ENCODE measurements at places on chromosomes 5 and 9.

- DNase-seq, result no peak
These were observed 4.1 kb downstream of the KIF4B start for GRCh38 chr5:155017610-155018009.

GRCh38 chr5:35158622-35159369 is 71.5 kb downstream of the PRLR start:
- DNase-seq, result no peak

- DNase-seq, result no peak
These were observed 152.6 kb downstream of the CDH18 start for GRCh38 chr5:19835442-19835841.

- DNase-seq, result no peak
These were observed 342.8 kb downstream of the ICE1 start for GRCh38 chr5:5765066-5765850.

DNA sequence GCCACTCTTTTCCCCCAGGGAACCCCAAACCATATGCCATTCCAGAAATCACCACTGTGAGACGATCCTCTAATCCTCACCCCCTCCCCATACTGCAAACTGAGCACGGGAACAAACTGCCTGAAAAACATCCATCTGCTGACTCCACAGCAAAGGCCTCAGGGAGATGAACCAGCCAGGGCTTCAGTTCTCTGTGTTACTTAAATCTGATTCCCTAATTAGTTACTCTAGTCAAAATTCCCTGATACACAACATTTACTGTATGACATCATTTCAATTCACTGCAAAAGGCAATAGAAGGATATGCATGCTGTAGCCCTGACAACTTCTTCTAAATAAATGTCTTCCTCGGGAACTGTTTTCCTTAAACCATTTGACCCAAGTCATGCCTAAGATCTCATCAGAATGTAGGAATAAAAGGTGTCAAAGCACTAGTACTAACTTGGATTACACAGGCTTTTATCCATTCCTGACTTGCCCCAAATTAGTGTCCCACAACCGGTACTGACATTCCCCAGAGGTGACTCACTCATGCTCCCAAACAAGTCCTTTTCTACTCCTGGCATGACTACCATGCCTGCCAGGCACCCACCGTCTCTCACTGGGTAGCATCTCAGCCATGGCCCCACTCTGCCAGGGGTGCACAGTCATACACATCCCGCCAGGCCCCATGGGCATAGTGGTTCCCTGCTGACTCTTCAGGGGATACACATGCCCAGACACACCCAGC is 35.0 kb downstream of the MTX3 start:
- no peak for DNase-seq

DNA sequence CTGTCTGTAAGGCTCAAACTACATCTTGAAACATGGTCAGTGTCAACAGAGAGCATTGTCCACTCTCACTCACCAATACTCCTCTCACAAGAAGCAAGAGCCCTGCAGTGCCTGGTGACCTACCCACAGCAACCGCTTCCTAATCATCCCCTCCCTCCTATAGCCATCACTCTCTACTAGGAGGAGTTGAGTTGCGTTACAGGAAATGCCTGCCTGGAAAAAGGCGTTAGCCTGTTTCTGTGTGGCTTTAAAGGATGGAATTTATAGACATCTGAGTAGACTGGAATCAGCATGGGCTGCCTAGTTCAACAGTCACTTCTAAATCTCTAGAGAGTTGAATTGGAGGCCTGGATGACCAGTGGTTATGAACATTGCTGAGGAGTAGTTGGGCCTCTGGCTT is 108.3 kb upstream of the FER start:
- no peak for DNase-seq

- DNase-seq, result no peak
These were observed 140.6 kb downstream of the C5orf15 start for GRCh38 chr5:133827830-133828229.

- DNase-seq, result no peak
These were observed 644 bp upstream of the CTNNAL1 start for GRCh38 chr9:109013679-109014607.

GRCh38 chr5:157130925-157131324 is 11.7 kb downstream of the MED7 start:
- DNase-seq, result no peak

DNA sequence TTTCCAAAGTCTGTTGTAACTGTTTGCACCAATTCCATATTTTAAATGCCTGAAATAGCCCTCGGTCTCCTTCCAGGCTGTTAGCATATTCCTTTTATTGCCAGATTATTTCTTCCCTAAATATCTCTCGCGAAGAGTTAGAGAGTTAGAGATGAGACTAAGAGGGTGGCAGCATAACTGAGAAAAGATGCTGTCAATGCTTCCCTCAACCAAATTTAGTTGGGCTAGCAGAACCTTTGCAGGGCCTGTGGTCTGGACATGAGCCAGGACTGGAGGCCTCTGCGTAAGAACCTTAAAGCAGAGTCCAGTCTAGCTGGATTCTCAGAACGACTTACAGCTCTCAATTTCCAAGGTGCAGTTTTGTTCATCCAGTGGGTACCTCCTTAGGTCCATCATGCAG is 135.9 kb downstream of the GABRB2 start:
- DNase-seq, result no peak

DNA sequence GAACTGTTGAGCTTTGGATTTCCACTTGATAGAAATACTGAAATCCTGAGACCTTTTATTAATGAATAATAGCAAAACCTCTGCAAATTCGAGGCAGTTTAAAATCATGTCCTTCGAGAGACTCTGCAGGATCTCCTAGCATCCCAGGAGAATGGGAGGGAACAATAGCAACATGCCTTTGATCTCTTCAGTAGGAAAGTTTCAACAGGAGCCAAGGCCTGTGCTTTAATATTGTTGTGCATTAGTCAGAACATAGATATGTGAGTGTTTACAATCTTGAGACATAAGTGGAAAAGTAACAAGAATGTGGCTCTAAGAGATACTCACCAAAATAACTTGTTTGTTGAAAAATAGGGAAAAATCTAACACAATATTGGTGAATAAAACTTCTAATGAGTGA is 83.3 kb upstream of the LHFPL2 start:
- DNase-seq, result no peak

DNA sequence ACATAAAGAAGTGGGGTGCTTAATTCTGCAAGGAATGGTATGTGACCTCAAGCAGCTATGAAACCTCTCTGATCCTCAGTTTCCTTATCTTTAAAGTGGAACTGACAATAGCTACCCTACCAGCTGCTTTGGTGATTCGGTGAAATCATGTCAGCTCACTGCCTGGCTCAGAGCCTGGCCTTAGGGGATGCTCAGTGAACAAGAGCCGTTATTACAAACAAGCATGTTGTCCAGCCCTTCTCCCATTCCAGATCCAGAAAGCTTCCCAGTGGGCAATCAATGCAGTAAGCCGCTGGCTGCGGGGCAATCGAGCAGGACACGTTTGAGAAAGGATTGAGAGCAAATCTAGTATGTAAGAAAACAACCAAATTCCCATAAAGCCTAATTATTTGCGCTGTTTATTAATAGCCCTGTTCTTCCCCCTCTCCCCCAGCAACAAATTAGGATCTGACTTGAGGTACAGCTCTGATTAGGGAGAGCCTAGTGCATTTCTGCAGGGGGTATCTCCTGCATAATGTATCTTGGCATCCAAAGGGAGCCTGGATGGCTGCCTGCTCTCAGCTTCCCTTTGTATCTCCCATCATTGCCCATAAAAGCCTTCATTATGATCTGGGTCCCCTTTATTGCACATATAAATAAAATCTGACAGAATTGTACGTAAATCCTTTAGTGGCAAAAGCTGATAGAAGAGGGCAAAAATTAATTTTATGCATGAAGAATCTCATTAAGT is 371.4 kb downstream of the TMEM232 start:
- no peak for DNase-seq

- DNase-seq, result no peak
These were observed 122.2 kb downstream of the CEMIP2 start for GRCh38 chr9:71646131-71646530.

DNA sequence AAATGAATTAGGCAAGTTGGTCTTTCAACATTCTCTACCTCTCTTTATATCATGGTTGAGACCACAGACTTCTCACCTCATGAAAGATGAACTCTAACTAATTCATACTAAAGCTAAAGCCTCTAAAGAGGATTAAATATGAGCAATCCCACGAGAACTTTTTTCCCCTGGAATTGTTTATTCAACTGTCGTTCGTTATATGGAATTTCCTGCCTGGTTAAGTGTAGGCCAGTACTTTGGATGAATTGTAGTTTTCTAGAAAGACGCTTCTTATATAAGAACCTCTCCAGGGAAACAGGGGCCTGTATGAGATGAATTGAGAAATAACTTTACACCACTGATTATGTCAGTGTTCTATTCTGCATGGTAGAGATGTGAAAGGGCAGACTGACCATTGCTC is 42.9 kb downstream of the PDCD1LG2 start:
- no peak for DNase-seq

GRCh38 chr5:38519476-38519875 is 37.0 kb downstream of the LIFR start:
- no peak for DNase-seq

GRCh38 chr9:126882746-126883145 is 22.3 kb downstream of the ZBTB34 start:
- DNase-seq, result no peak

DNA sequence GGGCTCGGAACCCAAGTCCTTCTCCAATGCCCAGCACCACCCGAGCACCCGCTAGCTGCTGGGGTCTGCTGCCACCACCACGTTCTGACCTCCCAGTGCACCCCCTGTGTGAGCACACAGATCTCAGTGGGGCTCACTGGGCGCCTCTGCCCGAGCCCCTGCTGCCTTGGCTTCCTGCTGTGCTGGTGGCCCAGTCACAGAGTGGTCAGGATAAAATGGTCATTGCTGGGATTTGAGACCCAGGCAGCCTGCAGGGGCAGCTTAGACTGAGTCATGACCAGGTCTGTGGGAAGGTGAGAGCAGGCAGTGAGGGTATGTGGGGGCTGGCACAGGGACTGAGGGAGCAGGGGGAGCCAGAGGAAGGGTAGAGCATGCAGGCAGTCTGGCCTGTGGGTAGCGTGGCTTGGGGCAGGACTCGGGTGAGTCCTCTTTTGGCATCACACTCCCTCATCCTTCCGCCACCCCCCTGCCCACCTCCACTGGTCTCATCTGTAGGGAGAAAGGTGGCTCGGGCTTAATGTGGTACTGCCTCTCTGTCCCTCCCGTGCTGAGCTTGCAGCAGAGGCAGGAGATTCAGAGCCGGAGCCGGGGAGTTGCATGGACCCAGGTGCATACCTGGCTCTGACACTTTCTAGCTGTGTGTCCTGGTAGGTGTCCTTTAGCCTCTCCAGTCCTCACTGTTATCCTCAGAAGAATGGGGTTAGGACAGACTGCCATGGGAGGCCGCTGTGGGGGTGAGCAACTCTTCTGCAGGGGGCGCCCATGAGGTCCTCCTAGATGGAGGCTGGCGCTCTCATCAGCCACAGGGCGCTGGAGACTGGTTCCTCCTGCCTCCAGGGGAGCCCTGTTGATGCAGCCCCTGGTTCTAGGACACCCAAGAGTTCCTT is 32.1 kb downstream of the USP20 start:
- no peak for DNase-seq

- no peak for DNase-seq
These were observed 2.6 kb upstream of the GRIN1 start for GRCh38 chr9:137136261-137136880.

DNA sequence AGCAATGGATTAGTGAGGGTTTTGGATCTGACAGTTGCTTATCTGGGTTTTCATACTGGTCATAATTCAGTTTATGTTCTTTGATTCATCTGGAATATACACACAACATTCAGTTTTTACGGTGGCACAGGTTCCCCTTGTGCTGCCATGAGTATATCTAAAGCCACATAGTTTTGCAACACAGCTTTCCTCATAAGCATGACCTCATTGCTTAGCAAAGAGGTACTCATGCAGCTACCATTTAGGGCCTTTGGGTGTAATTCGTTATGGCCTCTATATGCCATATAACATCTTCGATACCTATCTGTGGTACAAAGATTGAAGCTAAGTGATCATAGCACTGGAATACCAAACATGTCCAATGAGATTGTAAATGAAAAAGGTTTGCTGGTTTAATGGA is 2.9 kb upstream of the RBM22 start:
- no peak for DNase-seq

- no peak for DNase-seq
These were observed 80.9 kb upstream of the PLPP6 start for GRCh38 chr9:4581035-4581760.

DNA sequence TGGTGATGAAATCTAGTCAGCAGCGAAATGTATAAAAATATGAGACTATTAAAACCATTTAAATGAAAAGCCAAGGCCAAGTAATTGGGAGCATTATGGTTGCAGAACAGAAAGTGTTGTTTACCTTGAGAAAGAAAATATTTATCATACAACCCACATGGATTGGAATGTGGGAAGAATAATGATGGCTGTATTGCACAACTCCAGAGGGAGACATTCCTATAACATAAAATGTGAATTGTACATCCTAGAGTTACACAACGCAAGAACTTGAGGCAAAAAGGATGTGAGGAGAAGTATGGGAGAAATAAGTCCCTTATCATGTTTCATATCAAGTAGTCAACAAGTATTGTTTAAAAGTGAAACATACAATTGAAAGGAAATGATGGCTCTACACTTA is 1014.0 kb upstream of the SEMA6A start:
- no peak for DNase-seq

- no peak for DNase-seq
These were observed 61.6 kb downstream of the ICE1 start for GRCh38 chr5:5483880-5484598.

DNA sequence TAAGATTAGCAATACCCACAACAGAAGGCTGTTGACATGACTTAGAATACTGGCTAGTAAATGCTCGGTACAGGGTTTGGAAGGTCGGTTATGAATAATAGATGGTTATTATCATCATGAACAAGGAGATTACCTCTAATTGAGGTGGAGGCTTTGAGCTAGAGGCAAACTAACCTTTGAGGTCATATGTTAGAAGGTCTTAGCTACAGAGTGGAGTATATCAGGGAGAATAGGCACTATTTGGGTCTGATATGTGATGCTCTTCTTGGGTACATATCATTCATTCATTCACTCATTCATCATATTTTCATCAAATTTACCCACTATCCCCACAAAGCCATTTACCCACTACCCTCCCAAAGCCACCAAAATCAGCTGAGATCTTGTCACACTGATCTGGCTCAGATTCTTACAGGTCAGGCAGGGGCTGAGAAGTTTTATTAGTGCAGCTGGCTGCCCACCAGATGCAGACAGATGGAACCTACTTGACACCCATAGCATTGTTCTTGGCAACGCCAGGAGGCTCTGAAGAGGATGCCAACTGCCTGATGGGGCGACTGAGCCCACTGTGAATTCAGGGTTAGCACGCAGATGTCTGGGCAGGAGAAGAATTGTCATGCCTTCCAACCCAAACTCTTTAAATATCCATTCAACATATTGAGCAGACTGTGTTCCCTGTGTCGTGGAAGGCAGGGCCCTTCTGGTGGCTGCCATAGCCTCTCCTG is 90.2 kb upstream of the SH3PXD2B start:
- DNase-seq, result no peak

Measured in AG09319 (cell line).